Stimulated activated CD4-positive, alpha-beta T cell treated with anti-CD3 and anti-CD28 coated beads, TNF-alpha, amount 100 ng/mL, for 24 hours (primary cell): ENCODE measurements at places on chromosomes 5 and 9.

DNA sequence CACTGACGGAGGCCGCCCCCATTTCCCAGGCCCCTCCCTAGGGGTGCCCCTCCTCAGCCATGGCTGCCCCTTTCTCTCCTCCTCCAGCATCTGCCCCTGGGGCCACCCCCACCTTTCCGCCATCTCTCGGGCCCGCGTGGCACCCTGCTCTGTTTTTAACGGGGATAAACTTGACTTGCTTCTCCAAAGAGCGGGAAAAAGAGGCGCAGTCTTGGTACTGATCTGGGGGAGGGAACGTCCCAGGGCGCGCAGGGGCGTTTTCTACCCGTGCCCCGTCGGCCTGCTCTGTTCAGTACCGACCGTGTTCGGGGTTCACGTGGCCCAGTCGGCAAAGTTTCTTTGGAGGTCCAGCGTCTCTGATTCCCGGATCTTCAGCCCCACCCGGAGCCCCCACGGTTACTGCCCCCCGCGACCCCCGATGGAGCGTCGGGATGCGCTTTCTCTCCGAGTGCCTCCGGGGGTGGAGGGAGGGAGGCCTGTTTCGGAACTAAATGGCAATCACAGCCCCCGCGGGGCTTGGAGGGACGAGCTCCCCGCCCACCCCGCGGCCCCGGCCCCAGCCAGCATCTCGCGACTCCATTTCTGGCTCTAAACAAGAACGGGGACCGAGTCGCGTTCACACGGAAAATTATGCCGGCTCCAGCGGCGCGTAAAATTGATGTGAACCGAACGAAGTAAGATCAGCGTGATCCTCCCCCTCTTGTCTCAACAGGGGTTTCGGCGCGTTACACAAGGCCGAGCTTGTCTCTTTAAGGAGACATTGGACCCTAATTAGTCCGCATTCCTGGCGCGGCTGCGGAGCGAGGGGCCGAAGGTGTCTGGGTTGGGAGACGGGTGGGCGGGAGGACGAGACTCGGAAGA, 1.1 kb upstream of the TLE4 start:
- no peak for DNase-seq

DNA sequence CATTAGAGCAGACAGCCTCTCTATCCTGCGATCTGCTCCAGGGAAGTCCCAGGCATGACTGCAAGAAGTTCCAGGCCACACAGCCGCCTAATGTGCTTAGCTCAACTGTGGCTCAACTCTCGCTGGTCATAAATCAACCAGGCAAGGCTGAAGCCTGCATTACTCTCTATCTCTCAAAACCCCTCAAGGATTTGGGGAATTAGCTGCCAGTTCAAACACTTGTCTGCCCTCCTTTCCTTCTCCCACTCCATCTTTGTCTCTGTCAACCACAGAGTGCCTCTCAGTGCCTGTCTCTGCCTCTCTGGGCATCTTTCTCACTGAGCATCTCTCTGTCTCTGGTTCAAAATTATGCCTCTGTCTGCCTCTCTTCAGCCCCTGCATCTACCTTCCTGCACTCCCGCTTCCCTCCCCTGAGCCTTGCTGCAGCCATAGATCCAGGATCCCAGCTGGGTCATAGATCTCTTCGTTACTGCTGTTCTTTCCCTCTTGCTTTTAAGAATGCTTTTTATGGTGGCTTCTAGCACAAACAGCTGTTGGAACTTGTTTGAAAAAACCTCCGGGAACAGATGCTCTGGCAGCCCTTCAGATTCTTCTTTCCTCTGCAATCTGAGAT, 27.9 kb upstream of the GALNT10 start:
- no peak for DNase-seq

DNA sequence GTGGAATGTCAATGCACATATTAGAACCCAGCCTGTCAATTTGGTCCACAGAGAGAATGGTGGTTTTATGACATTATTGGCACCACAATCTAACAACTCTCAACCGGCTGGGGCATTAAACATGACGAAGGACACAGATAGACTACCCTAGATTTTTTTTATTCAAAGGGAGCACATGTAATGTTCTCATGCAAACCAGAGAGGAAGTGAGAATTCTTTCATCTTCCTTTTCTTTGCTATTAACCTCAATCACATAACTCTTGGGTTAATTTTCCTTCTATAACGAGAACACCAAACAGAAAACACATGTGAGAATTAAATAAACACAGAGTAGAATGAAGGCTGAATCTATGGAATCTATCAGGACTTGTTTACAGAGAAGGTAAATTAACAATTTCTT, 94.9 kb upstream of the TNC start:
- DNase-seq = no peak

- DNase-seq = no peak
Observed at GRCh38 chr5:55523293-55523692, 11.5 kb downstream of the PLPP1 start.

DNA sequence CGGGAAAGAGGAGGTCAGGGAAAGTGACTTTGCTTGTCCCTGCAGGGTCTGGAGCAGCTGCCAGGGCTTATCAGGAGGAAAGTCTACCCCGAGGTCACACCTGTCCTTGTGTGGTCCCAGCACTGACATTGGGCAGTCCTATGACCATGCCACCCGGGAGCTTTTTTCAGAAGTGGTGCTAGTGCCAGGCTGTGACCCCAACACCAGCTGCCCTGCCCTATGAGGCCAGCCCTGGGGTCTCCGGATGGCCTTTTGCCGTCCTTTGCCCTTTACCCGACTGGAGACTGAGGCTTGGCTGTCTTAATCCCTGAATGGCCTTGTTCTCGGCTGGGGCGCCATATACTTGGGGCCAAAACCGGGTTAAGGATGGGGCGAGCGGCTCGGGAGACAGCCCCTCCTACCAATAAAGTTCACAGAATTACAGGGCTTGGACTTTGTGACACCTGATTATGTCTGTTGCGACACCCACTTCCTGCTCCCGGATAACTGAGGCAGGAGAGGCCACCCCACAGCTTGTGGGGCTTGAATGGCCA, 22.2 kb upstream of the SLC9A3 start:
- no peak for DNase-seq

DNA sequence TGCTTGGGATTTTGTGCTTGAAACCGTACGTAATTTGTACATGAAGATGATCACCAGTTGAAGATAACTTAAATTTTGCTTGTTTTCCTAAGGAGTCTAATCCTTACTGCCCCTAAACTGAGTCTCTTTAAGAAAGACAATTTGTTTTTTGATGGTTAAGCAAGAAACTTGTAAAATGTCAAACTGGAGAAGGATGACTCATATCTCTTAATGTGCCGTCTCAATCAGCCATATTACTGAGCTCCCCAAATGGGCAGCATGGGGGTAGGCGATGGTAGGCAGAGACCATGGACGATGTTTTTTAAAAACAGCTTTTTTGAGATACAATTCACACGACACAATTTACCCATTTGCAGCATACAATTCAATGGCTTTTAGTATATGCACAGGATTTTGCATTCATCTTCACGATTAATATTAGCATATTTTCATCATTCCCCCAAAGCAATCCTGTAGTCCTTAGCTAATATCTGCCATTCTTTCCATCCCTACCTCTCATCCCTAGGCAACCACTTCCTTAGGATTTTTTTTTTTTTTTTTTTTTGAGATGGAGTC, 14.3 kb downstream of the ARHGAP26 start:
- DNase-seq = no peak

GRCh38 chr5:160278343-160278742, 34.0 kb downstream of the CCNJL start:
- no peak for DNase-seq

- DNase-seq = no peak
Observed at GRCh38 chr9:90641884-90642487, 638 bp downstream of the DIRAS2 start.

GRCh38 chr5:167463939-167464338, 827.5 kb upstream of the WWC1 start:
- no peak for DNase-seq

DNA sequence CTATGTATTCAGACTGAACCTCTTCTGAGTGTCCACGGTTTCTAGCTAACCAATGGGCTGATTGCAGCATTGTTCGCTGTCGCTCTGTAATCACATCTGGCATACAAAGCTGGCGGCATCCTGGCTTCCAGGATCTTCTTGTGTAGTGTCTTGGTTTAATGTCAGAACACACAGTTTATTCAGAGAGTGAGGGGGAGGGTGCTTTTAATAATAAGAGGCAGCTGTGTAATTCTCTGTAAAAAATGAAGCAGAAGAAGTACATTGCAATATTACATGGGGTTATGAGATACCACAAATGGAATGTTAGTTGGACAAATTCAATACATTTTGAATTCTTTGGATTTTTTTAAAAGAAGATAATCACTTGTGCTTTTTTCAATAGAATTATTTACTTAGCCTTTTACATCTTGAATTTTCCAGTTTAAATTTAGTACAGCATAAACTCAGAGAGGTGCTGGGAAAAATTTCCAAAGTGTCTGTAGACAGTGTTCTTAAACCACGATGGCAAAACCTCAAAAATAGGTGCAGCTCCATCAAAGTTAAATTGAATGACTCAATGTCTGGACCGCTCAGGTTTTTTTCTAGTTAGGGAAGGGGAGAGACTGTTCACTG, 206.0 kb downstream of the PCSK1 start:
- no peak for DNase-seq

- DNase-seq = no peak
Observed at GRCh38 chr9:5626727-5627634, 1.9 kb upstream of the RIC1 start.

GRCh38 chr5:624951-625230, 12.8 kb downstream of the CEP72 start:
- DNase-seq = no peak

DNA sequence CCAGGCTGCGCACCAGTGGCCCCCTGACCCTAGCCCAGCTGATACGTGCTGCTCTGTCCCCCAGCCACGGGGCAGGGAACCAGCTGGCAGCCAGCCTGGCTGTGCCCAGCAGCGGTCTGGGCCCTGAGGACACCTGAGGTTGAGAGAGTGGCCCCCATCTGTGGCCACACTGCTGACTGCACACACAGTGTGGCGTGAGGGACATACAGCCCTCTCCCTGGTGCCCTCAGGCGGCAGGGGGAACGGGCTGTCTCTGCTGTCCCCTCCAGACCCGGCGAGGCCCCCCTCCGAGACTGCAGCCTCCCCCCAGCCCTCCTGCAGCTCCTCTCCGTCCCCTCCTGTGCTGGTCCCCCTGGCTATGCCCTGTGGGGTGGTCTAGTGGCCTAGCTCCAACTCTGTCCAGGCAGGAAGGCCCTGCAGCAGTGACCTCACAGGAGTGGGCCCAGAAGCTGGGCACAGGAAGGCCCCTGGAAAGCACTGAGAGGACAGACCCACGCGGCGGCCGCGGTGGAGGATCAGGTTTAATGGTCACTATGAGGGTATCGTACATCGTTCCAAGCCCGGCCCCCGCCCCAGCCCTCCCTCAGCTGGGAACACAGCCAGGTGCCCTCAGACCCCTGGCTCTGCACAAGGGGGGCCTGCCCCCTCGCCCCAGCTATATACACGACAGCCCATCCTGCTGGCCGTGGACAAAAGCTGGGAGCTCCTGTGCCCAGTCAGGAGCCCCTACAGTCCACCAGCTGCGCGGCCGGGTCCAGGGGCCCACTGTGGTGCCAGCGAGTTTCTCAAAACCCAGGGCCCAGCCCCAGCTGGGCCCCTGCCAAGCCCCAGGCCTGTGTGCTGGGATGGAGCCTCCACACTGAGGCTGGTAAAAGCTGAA, 6.8 kb upstream of the ENTPD8 start:
- DNase-seq = no peak

- DNase-seq = no peak
Observed at GRCh38 chr9:25461416-25461815, 216.8 kb downstream of the TUSC1 start.

- DNase-seq = no peak
Observed at GRCh38 chr5:91742550-91742949, 359.4 kb upstream of the ARRDC3 start.

- DNase-seq = peak; percentile 76
Observed at GRCh38 chr5:151086905-151087360, 6.1 kb upstream of the TNIP1 start.

DNA sequence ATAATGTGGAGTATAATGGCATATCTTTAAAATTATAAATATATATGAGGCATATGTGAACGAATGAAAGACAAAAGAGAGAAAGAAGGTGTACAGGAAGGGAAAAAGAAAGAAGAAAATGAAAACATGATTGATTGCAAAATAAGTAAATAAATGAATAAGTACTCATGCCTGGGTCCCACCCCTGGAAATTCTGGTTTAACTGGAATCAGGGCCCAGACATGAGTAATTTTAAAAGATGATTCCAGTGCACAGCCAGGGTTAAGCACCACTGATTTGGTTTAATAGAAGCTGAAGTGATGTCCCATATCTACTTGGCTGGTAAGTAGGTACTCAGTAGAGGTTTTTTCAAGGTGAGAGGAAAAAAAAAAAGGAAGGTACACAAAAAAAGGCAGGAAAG, 34.0 kb upstream of the HOMER1 start:
- no peak for DNase-seq

DNA sequence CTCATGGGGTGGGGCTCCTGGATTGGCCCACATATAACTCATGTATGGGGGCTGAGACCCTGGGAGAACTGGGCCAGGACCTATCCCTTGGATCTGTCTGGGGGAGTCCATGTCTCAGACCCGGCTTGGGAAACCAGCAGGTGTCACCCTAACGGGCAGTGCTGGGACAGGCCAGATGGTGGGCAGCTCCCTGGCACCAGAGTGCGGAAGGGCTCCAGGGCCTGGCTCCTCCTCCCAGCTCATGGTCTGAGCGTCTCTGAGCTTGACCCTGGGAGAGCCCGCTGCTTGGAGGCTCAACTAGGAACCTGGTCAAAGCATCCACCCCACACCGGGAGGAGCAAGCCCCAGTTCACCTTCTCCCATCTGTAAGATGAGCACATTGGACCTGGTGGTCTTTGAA, 15.5 kb upstream of the NCS1 start:
- DNase-seq = no peak

- DNase-seq = no peak
Observed at GRCh38 chr5:140109759-140110645, 3.9 kb upstream of the PURA start.

- DNase-seq = no peak
Observed at GRCh38 chr5:83987513-83988292, 267.0 kb upstream of the HAPLN1 start.

- DNase-seq = no peak
Observed at GRCh38 chr5:112960863-112961504, 15.6 kb upstream of the DCP2 start.

GRCh38 chr5:103943230-103943629, 380.6 kb upstream of the NUDT12 start:
- DNase-seq = no peak

GRCh38 chr5:113336975-113337374, 97.8 kb downstream of the TSSK1B start:
- no peak for DNase-seq

DNA sequence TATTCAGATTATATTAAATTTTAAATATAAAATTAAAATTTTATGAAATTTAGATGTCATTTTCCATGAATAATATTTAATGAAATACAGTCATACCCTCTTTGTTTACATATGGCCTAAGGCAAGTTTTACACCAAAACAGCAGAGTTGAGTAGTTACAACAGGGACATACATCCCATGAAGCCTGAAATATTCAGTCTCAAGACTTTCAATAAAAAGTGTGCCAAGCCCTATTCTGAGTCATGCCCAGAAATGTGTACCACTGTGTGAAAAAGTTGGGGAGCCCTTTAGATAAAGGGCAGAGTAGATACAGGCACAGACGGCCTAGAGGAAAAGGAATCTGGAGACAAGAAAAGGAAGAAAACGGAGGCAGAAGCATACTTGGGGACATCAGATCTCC, 261.3 kb downstream of the SGCD start:
- DNase-seq = no peak
